ENCODE measurements at places on chromosomes 4 and X.

DNA sequence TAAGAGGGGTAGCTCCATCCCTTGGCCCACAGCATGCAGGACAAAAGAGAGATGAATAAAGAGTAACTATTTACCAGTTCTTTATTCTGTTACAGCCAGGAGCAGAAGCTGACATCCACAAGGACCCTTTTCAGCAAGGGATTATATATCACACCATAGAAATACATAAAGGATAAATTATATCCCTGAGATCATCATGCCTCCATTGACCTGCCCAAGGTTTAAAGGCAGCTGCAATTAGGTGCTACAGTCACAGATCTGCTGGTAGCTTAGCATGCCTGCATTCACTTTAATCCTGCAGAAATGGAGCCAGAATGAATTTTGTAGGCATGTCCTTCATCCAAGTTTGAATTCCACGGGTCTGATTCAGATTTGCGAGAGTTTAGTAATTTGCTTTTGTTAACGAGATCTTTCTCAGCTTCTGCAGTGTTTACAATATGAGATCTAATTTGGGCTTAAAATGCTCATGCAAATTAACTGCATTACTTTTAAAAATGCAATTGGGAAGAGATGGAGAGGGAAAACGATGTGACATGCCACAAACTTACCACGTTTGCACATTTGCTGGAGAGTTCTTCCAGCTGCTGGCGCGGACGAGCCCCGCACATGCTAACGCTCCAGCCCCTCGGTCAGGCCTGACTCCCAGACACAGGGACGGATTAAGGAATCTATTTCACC, 327.0 kb upstream of the NOCT start:
- H3K4me1 ChIP-seq = no peaks in the 10 kb centered on the region
- no peaks in the 10 kb centered on the region for H3K36me3 ChIP-seq
- H3K27me3 ChIP-seq = no peaks in the 10 kb centered on the region

DNA sequence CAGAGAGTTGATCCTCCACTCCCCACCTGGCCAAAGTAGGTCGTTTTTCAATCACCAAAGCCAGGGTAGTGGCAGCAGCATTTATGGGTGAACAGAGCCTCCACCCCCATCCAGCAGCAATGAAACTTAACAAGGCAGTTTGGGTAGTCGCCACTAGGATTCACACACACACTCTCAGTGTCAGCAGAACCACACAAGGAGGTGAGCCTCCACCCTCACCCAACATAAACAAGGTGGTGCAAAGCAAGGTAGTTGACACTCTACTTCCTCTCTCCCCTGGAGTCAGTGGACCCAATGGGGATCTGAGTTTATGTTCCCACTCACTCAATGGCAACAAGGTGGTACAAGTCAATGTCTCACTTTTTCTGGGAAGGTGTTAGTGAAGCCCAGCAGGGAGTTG, 50.4 kb upstream of the CCDC149 start:
- no peaks in the 10 kb centered on the region for H3K4me1 ChIP-seq
- no peaks in the 10 kb centered on the region for H3K36me3 ChIP-seq
- no peaks in the 10 kb centered on the region for H3K27me3 ChIP-seq

DNA sequence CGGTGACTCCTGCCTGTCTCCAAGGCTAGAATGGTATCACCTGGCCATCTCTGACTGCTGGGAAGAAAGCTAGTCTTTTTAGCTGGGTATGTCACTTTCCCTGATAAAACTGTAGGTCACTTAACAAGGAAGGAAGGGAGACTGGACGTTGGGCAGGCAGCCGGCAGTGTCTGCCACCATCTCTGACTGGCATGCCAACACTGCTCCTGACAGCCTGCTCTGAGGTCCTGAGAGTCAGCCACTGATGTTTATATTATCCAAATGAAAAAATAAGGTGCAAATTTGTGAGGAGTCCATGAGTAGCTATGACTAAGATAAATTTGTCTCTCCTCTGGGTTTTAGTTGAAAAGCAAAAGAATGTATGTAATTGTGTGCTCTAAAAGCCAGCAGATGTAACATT, 77.2 kb downstream of the SNX25 start:
- peaks cover 5% of the 10 kb centered on the region for H3K36me3 ChIP-seq
- H3K27ac ChIP-seq = no peak overlapping the region
- DNase-seq = no peak
- no peak overlapping the region for H3K4me3 ChIP-seq
- no peaks in the 10 kb centered on the region for H3K27me3 ChIP-seq

DNA sequence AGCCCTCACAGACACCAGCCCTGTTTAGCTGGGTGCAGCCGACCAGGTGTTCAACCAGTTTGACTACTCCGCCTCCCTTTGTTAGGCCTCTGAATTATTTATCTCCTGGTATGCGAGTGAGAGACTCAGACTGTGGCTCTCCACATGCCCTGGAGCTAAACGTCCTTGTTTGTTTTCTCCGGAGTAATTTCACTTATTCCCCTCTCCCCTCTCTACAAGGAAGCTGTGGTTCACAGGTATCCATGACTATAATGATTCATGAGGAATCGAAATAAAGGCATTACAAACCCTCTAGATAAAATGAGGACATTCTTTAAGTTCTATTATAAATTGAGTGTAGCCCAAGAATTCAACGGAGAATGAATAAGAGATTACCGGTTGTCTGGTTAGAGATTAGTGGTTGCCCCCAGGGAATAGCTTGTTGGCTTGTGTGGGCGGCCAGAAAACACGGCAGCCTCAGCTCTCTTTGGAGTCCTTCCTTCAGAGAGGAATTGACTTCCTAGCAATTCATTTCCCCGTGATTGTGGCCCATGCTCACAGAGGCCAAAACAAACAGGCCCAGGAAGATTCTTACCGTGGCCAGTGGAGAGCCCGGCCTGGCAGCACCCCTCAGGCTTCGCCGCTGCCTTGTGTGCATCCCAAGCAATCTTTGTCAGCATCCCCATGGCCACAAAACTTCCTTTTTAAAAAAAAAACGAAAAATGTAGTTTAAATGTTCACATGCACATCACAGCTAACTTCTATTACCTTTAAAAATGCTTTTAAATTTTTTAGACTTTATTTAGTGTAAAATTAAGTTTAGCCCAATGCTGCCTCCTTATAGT, 60.2 kb upstream of the CBR4 start:
- no peak overlapping the region for H3K4me3 ChIP-seq
- no peaks in the 10 kb centered on the region for H3K36me3 ChIP-seq
- peaks cover 8% of the 10 kb centered on the region for H3K4me1 ChIP-seq
- no peak for DNase-seq
- H3K27me3 ChIP-seq = no peaks in the 10 kb centered on the region
- no peak overlapping the region for H3K27ac ChIP-seq

- H3K27me3 ChIP-seq = no peaks in the 10 kb centered on the region
- no peak for DNase-seq
- H3K27ac ChIP-seq = no peak overlapping the region
- H3K4me3 ChIP-seq = no peak overlapping the region
- H3K36me3 ChIP-seq = no peaks in the 10 kb centered on the region
Observed at GRCh38 chrX:76802708-76803107, 375.2 kb downstream of the MAGEE1 start.

DNA sequence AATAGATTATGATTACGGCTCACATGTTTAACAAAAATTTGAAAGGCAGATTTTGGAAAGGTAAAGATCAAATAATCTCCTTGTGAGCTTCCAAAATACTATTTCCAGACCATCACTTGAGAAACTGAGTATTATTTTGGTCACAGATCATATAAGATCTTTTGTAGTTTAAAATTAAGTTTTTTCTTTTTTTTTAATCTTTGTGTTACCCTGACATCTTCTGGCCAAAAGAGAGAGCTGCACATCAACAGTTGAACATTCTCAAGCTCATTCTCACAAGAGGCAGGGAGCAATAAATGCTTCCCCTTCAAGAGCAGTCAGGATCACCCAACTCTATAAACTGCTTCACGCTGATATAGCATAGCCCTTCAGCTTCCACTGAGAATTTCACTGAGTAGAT, 15.9 kb downstream of the TMEM192 start:
- H3K4me3 ChIP-seq = no peak overlapping the region
- peaks cover 22% of the 10 kb centered on the region for H3K36me3 ChIP-seq
- no peaks in the 10 kb centered on the region for H3K4me1 ChIP-seq
- peak; percentile 26 for DNase-seq
- H3K27me3 ChIP-seq = no peaks in the 10 kb centered on the region

DNA sequence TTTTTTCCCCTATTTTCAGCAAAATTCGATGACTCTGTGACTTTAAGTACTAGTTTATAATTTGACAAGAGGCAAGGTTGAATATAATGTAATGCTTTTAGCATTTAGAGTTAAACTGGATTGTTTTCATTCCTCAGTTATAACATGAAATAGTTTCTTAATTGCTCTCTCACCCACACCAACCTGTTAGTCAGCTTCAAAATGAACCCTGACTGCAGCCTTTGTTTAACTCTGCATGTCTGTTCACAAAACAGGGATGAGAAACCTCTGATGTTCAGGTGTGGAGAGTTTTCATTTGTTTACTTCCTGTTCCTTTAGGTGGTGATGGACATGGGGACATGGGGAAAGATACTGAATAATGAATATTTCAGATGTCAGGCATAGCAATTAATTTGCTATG, 49.9 kb upstream of the MND1 start:
- H3K4me1 ChIP-seq = no peaks in the 10 kb centered on the region
- H3K27me3 ChIP-seq = no peaks in the 10 kb centered on the region
- no peak overlapping the region for H3K4me3 ChIP-seq

DNA sequence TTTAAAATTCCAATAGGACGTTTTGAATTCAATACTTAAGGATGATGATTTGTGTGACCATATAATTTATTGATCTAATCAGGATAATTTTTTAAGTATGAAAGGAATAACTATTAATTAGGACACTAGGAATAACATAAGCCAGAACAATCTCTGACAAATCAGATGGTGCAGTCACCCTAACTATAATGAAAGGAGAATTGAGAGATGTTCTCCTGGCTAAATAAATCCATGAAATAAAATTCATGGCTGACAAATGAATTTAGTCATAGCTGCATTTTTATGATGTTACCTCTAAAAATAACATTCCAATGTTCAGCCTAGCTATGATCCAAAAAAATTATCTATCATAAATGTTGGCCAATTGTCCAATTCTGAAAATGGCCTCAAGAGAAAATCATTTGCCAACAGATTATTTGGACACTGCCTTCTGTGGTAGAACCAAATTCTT, 190.6 kb upstream of the NEIL3 start:
- H3K4me1 ChIP-seq = no peaks in the 10 kb centered on the region
- no peak overlapping the region for H3K4me3 ChIP-seq
- no peaks in the 10 kb centered on the region for H3K27me3 ChIP-seq
- H3K27ac ChIP-seq = no peak overlapping the region

DNA sequence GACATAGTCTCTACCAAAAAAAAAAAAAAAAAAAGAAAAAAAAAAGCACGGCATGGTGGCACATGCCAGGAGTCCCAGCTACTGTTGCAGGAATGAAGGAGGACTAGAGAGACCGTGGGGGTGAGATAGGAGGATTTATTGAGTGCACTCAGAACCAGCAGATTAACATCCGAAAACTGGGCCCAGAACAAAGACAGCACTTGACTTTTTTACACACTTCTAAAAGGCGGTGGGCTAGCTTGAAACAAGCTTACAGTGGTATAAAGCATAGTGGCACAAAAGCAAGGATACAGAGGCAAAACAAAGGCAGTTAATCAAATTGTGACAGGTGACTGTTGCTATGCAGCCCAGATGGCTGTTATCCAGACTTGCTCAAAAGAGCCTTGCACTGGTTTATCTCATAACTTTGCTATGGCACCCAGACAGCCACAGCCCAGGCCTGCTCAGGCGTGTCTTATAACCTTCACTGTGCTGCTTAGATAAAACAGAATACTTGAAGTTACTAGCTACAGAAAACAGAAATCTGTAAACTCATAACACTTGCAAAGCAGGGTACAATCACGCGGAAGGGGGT, 9.9 kb upstream of the PI4K2B start:
- DNase-seq = peak; percentile 53
- no peaks in the 10 kb centered on the region for H3K27me3 ChIP-seq
- no peak overlapping the region for H3K27ac ChIP-seq
- no peaks in the 10 kb centered on the region for H3K36me3 ChIP-seq
- no peak overlapping the region for H3K4me3 ChIP-seq
- no peaks in the 10 kb centered on the region for H3K4me1 ChIP-seq

- H3K4me3 ChIP-seq = no peak overlapping the region
- no peaks in the 10 kb centered on the region for H3K36me3 ChIP-seq
- H3K27ac ChIP-seq = no peak overlapping the region
- no peak for DNase-seq
- no peaks in the 10 kb centered on the region for H3K27me3 ChIP-seq
Observed at GRCh38 chr4:47694322-47694721, 143.5 kb downstream of the CORIN start.

DNA sequence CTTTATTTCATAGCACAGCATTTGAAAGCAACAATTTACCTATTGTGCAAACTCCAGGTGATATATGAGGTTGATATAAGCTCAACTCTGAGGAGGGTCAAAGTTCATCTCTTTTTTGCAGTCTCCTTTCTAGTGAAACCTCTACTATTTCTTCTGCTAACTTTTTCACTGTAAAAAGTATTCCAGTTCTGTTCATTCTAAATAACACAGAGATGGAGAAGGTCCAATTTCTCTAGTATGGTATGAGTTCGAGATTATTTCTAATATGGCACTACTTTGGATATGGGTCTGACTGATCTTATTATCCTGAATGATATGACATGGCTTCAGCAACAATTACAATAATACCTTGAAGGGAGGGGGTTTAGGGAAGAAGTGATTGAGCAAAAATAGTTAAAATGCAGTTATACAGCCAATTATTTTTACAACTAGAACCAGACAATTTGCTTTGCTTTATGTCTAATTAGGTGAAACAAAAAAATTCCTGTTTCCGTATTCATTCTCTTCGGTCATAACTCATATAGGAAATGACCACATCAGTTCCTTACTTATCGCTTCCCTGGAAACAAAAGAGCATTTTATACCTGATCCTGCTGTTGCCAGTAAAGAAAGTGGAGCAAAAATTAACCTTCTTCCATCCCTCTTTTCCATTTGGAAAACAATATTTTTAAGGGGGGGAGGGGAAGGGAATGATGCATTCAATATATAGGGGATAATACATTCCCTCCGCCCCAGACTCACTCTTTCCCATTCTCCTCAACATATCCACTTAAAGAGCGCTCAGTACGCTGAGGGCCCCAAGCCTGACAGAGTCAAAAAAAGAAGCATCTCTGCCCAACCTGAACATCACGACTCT, 1.0 kb downstream of the TBC1D9 start:
- H3K27me3 ChIP-seq = peaks cover 5% of the 10 kb centered on the region
- no peak for DNase-seq

- H3K4me3 ChIP-seq = peak overlapping the region; percentile 56
- DNase-seq = peak; percentile 71
- peak overlapping the region; percentile 49 for H3K27ac ChIP-seq
- peaks cover 10% of the 10 kb centered on the region for H3K27me3 ChIP-seq
Observed at GRCh38 chr4:123398066-123398852, 1.7 kb downstream of the SPRY1 start.

GRCh38 chrX:53817548-53817947, 131.0 kb upstream of the HUWE1 start:
- H3K4me3 ChIP-seq = no peak overlapping the region
- DNase-seq = no peak
- no peaks in the 10 kb centered on the region for H3K4me1 ChIP-seq
- no peak overlapping the region for H3K27ac ChIP-seq
- H3K36me3 ChIP-seq = no peaks in the 10 kb centered on the region

- H3K4me3 ChIP-seq = no peak overlapping the region
- no peaks in the 10 kb centered on the region for H3K36me3 ChIP-seq
- no peak for DNase-seq
- no peak overlapping the region for H3K27ac ChIP-seq
- peaks cover 15% of the 10 kb centered on the region for H3K4me1 ChIP-seq
- H3K27me3 ChIP-seq = peaks cover 17% of the 10 kb centered on the region
Observed at GRCh38 chrX:129655547-129656249, 942 bp upstream of the APLN start.

Data from natural killer cell (primary cell).